ENCODE measurements at places on chromosomes 3 and 15.

- no peak for DNase-seq
These were observed 115.2 kb downstream of the USP13 start for GRCh38 chr3:179768080-179768479.

DNA sequence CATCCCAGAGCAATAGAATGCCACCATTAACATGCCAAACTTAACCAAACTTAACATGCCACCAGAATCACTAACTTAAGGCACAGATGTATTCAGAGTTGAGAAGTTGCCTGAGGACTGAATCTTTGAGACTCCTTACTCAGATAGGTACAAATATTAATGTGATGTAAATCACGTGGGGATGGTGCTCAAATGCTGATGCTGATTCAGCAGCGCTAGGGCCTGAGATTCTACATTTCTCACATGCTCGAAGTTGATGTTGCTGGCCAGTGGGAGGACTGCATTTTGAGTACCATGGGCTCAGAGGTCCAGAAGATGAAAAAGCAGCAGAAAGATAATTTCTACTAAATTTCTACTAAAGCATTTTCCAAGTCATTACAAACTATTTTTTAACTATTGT lies 54.1 kb downstream of the RPL22L1 start:
- no peak for DNase-seq

DNA sequence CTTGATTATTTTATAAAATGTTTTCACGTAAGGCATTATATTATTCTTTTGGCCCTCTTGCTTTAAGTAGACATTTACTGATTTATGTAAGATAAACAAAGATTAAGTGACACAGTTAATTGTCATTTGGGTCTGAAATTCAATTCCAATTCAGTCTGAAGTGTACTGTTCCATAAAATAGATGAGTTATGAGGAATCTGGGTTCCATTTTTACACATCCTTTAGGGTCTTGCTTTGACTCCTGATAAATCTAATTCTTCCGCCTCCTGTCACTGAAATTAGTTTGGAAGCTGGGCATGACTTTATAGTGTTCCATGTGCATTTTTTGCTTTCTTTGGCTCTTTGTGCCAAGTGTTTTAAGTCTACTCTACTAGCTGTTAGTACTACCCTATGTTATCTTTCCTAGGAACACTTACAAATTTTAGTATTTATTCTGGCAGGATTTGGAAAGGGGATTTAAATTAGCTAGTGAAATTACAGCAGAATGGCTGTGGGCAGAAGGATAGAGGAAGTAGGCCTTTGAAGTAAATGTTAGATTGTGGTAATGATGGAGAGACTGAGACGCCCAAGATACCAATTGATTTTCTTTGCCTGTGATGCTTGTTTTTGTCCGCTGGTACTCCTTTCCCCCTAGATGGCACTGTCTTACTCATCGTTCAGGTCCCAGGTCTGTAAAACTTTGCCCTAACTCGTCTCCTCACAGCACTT lies 14.3 kb downstream of the ARL8B start:
- no peak for DNase-seq

- no peak for DNase-seq
These were observed 88.1 kb upstream of the GADL1 start for GRCh38 chr3:30982416-30983075.

DNA sequence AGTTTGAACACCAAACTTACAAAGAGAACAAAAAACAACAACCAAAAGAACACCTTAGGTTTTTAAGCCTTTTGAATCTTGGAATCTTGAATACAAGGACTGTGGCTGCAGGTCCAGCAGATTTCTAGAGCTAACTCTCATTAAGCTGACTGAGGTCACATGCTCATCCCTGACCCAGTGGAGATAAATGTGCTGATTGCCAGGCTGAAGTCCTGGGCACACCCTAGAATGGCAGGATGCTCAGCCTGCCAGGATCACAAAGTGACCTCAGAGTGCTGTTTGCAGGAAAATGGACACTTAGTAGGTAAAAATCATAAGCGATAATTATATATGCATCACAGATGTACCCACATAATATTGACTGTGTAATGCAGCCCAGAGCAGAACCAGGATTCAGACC lies 245.3 kb upstream of the NR2E3 start:
- no peak for DNase-seq

- DNase-seq: no peak
These were observed 25.6 kb downstream of the CDCP1 start for GRCh38 chr3:45120359-45121158.

GRCh38 chr15:55475842-55476241 lies 32.2 kb downstream of the DNAAF4 start:
- DNase-seq: no peak

DNA sequence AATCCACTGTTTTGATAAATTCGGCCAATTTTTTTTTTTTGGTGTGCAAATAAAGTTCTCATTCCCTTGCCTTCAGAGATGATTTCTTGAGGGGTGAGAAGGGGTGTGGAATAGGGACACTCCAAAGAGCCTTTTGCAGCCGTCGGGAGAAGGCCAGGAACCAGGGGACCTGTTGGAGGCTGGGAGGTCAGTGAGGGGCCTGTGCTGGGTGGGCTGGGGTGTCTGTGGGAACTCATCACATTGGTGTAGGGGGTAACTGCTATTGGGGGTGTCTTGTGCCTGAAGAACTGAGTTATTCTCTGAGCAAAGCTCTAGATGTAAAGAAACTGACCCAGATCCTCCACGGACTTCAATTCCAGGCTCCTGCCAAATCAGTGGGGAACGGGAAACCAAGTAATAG lies 13.5 kb upstream of the SKIC8 start:
- no peak for DNase-seq

GRCh38 chr3:189308608-189309007 lies 136.8 kb downstream of the TPRG1 start:
- no peak for DNase-seq

DNA sequence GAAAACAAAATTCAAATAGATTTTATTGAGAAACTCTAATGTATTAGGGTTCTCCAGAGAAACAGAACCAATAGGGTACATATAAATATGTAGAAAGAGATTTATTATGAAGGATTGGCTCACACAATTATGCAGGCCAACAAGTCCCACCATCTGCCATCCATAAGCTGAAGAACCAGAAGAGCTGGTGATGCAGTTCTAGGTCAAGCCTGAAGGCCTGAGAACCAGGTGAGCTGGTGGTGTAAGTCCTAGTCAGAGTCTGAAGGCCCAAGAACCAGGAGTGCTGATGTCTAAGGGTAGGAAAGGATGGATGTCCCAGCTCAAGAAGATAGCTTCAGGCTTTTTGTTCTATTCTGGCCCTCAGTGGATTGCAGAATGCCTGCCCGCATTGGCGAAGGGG lies 2.6 kb upstream of the NFKBIZ start:
- no peak for DNase-seq

DNA sequence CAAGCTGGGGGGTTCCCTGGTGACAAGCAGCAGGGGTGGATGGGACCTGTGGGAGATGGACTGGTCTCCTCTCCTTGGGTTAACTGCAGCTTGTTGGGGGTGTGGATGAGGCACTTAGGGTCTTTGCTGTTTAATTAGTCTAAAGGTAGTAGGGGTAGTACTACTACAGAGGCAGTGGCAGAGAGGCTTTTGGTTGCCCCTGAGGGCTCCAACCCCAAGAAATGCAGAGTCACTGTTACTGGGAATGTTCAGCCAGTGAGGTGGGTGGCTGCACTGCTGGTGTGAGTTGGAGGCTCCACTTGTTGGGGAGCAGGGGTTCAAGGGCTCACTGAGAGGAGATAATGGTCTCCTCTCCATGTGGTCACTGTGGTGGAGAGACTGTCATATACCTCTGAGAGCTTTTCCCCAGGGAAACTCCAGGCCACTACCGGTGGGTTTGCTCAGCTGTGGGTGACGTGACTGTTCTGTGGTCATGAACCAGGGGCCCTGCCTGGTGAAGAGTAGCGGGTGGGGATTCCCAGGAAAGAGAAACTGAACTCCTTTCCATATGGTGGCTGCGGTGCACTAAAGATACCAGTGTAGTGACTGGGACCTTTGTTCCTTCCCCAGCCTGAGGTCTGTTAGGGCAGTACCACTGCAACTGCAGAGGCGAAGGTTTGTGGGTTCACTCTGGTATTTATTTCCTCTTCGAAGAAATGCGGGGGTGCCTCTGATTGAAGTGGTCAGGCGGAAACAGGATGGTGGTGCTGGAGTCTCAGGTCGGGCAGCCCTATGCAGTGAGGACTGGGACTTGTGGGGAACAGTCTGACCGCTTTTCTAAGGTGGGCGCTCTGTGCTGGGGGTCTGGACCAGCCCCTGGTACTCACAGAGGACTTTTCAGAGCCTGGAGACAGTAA lies 68.9 kb upstream of the TNFSF10 start:
- DNase-seq: peak; percentile 21

GRCh38 chr3:179658606-179659005 lies 5.8 kb downstream of the USP13 start:
- DNase-seq: no peak

Data from activated naive CD4-positive, alpha-beta T cell (primary cell).